ENCODE measurements at places on chromosomes 1 and 21.

DNA sequence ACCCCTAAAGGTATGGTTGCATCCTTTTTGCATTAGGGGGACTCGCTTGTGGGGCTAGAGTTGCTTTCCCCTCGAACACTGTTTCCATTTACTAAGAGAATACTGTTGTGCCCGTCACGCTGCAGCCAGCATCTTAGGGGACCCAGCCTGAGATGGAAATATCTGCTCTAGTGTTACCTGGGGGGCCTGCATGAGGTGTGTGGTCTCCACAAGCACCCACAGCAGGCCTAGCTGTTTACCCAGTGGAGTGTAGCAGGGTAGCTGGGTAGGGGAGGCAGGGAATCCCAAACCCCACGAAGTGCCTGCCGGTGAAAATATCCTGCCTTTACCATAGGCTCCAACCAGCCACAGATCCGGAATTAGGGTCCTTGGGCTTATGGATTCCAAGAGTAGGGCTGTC lies 303.6 kb downstream of the PTPRU start:
- DNase-seq, result no peak

DNA sequence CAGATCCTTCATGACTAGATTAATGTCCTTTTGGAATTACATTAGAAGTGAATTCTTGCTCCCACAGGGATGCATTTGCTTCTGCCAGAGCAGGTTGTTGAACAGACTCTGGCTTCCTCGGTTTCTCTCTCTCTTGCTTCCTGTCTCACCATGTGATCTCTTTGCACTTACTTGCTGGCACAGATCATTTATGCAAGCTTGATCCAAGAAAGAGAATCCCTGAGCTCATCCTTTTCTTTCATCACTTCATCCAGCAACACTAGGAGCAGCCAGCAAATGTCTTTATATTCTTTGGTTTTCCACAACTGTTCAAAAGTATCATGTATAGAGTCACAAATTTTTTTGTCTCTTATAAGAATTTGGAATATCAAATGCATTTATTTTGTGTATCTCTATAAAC lies 313.5 kb downstream of the ZNF326 start:
- DNase-seq, result no peak

DNA sequence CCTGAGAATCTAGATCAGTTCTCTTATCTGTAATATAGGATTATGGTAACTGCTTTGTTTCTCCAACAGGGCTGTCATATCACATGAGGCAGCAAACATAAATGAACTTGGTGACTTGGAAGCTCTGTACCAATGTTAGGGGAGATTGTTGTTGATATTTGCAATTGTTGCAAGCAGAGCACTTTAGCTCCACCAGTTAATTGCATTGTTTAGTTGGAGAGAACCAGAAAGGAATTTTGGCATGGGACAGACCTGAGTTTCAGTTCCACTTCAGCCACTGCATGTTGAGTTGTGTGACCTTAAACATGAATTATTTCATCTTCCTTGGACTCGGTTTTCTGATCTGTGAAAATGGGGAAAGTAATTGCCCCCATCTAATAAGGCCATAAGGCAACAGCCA lies 142.3 kb upstream of the JUN start:
- no peak for DNase-seq

DNA sequence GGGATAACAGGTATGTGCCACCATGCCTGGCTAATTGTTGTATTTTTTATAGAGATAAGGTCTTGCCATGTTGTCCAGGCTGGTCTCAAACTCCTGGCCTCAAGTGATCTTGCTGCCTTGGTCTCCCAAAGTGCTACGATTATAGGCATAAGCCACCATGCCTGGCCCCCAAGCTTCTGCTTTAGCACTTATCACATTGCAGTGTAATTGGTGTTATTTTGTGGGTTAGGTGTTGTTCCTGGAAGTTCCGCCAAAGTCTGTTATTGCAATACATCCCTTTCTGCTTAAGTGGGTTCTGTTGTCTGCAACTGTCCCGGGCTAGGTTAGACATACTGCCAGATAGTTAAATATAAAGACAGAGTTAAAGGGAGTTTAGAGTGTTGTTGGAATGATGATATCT lies 3.4 kb downstream of the ZCCHC17 start:
- no peak for DNase-seq

- no peak for DNase-seq
Measured at GRCh38 chr1:242427519-242427918, 97.0 kb downstream of the PLD5 start.

DNA sequence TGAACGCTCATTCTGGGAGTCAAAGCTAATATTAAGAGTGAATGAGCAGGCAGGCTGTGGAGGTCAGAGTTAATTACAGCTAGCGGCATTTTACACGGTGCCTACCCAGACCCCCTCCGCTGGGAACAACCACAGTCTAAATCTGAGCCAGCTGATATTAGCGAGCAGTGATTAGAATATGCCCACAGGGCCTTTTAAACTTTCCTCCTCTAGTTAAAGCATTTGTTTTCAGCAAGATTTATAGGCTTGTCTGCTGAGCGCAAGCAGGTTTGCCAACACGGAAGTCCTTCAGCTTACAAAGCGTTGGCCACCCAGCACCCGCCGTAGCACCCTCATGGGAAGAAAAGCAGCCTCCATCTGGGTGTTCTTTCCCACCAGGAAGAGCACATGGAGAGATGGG lies 72.1 kb downstream of the LMX1A start:
- DNase-seq, result no peak

DNA sequence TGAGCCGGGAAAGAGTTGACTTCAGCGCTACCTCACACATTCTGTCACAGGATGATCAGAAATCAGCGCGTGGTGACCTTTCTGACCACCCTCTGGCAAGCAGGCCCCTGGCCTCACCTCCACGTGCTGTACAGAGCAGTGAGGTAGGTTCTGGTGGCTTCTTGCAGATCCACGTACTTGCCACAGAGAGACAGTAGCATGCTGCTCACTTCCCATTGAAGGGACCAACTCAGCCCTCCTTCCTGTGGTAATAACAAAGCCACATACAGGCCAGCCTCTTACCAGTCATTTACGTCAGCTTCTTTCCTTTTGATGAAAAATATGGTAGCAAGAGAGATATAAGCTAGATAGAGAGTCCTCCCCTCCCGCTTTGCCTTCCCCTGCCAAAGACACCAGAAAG lies 200.7 kb downstream of the CHRM3 start:
- DNase-seq, result no peak

DNA sequence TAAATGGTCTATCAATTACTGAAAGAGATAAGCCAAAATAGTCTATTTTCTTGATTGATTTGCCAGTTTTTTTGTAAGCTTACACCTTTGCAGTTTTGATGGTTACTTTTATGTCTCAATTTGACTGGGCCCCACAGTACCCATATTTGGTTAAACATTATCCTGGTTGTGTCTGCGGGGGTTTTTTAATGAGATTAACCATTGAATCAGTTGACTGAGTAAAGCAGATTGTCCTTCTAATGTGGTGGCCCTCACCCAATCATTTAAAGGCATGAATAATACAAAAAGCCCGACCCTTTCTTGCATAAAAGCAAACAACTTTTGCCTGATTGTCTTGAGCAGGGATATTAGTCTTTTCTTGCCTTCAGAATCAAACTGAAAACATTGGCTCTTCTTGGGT lies 650.0 kb upstream of the RGS18 start:
- DNase-seq, result no peak

DNA sequence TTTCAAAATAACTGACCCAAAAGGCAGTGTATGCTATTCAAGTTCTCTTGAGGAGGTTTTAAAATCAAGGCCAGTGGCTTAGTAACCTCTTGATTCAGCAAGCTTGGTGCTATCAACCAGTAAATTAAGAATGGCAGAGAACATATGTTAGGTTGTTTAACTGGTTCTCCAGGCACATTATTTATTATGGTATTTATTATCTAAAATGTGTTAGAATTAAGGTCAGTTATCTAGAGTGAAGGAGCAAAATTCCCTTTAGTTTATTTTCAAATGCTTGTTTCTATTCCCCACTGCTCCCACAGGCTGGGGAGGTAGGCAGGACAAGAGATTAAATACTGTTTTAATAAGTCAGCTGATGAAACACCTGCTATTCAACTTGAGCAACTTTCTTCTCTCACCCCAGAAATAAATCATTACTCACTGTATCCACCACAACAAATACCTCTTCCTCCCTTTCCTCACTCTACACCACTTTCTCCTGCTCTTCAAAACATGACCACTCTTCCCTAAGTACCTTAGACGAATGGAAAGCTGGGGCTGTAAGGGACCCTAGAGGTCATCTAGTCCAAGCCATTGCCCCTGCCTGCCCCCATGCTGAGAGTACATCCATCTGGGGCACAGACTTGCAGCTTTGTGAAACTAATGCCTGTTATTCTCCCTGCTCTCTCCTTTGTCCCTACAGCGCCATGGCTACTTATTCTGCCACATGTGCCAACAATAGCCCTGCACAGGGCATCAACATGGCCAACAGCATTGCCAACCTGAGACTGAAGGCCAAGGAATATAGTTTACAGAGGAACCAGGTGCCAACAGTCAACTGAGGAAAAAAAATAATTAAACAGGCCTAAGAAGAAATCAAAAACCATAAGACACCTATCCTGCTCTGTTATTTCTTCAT lies 71.7 kb downstream of the PRRX1 start:
- no peak for DNase-seq

GRCh38 chr1:29123887-29124365 lies at the start of gene TMEM200B:
TSS of gene TMEM200B (minus strand) at chr1:29123903. CDS start at chr1:29121828, 2,075 bp downstream.
- DNase-seq, result peak; percentile 49

- no peak for DNase-seq
Measured at GRCh38 chr1:245788886-245789285, 634.1 kb downstream of the KIF26B start.

GRCh38 chr21:34635307-34635706 lies 20.4 kb upstream of the RCAN1 start:
- DNase-seq, result peak; percentile 46

DNA sequence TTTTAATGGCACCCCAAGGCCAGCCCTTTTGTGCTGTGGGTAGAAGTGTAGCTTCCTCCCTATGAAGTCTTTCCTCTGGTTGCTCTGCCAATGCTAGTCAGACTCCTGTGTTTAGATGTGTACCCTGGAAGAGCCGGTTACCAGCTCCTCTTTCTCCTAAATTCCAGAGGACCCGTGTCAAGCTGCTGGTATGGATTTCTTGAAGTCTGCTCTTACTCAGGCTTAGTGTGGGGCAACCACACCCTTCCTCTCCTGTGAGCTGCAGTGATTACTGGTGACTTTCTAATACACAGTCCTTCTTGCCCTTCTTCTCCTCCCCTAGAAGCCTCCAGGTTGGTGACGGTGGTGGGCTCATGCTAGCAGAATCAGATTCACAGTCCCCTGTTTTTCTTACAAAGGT lies 74.1 kb upstream of the AKT3 start:
- no peak for DNase-seq

DNA sequence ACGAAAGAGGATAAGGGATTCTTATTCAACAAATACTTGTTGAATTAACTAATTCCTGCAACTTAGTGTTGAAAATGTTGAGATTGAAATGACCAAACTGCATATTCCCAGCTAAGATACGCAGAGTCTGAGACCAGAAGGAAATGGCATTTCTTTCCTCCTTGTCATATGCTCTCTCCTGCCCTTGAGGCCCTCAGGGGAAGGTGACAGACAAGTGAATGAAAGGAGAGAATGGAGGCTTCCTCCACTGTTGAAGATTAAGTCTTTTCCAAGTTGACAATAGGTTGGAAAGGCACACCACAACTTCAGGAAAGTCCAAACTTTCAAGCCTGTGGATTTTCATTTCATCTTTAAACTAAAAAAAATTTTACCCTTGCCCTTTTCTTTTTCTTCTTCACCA lies 3.1 kb upstream of the ZNF697 start:
- no peak for DNase-seq

- no peak for DNase-seq
Measured at GRCh38 chr1:68046423-68046822, 4.0 kb downstream of the DIRAS3 start.

DNA sequence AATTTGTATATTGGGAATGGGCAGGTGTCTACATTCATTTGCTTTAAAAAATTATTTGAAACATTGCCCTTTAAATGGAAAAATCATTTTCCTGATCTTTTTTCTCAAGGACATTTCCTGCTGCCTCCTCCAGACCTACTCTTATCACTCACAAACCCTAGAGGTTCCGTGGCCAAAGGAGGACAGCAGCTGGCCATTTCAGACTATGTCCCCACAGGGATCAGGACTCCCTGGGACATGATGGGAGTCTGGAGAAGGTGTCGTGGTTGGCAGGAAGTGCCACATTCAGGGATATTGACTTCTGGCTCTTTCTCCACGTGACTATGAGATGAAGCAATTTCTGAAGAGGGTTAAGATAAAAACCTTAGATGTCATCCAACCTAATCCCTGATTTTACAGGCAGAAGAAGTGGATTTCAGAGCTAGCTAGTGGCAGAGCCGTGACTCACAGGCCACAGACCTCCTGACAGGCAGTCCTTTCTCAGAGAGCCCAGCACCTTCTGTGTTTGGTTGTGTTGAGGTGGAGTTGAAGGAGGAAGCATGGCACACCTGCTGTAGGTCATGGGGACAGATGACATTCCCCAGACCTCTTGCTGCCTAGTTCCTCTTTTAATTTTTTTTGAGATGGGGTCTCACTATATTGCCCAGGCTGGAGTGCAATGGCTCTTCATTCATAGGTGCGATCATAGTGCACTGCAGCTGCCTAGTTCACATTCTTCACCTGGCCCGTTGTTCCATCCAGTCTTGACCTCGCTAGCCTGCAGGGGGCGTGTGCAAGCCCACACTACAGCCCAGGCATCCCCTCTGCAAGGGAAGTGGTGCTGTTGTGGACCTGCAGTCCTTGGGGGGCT lies 25.5 kb upstream of the IL10 start:
- DNase-seq, result peak; percentile 72

DNA sequence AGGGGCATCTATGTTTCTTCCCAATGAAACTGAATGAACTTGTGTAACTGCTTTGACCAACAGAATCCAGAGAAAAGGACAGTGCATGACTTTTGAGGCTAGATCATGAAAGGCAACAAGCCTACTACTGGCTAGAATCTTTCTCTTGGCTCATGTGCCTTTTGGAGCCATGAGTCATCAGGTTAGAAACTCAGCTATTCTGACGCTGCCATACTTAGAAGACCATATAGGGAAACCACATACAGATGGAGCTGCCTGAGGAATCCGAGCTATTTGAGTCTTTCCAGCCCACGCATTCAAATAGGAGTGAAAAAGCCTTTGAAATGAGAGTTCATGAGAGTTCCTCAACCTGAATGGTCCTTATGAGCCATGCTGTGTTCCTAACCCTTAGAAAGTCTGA lies 738.5 kb upstream of the CHRM3 start:
- peak; percentile 80 for DNase-seq

- DNase-seq, result peak; percentile 29
Measured at GRCh38 chr1:148264374-148265276, 112.5 kb upstream of the NBPF11 start.

- DNase-seq, result no peak
Measured at GRCh38 chr21:35925497-35925896, 134.8 kb downstream of the SETD4 start.

GRCh38 chr1:209769971-209770370 lies 14.1 kb downstream of the TRAF3IP3 start:
- DNase-seq, result no peak
